ENCODE measurements at places on chromosomes 6 and 20.

DNA sequence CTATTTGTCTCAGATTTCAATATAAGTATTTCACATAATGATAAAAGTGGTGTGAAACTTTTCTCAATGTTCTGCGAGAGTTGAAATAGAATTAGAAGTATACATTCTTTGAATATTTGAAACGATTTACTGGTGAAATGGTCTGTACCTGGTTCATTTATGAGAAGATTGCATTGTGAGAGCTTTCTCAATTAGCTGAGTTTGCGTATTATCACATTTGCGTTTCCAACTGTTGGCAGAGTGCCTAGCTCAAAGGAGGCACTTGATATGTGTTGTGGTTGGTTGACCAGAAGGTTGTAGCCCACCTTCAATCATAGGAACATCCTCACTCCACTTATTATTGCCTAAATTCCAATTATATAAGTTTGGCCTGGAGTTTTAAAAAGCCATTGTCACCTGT, 58.8 kb upstream of the EXOC2 start:
- DNase-seq = no peak

- peak; percentile 62 for DNase-seq
Observed at GRCh38 chr20:57065646-57066045, 200.8 kb downstream of the BMP7 start.

GRCh38 chr6:104682722-104683643, 176.7 kb downstream of the HACE1 start:
- DNase-seq = peak; percentile 18

GRCh38 chr6:72621291-72622093, at the start of gene KCNQ5:
TSS of gene KCNQ5 (plus strand) at chr6:72622064.
- DNase-seq = no peak

DNA sequence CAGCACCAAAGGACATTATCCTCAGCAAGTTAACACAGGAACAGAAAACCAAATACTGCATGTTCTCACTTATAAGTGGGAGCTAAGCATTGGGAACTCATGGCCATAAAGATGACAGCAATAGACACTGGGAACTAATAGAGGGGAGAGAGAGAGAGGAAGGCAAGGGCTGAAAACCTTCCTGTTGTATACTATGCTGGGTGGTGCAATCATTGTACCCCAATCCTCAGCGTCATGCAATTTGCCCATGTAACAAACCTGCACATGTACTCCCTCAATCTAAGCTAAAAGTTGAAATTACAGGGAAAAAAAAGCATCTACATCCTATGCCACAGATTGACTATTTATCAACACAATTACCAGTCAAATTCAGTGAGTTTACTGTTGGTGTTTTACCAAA, 20.0 kb upstream of the VNN1 start:
- DNase-seq = no peak

- DNase-seq = no peak
Observed at GRCh38 chr6:167162591-167162990, 4.8 kb upstream of the GPR31 start.

- no peak for DNase-seq
Observed at GRCh38 chr20:36491901-36492617, 49.3 kb upstream of the MYL9 start.

DNA sequence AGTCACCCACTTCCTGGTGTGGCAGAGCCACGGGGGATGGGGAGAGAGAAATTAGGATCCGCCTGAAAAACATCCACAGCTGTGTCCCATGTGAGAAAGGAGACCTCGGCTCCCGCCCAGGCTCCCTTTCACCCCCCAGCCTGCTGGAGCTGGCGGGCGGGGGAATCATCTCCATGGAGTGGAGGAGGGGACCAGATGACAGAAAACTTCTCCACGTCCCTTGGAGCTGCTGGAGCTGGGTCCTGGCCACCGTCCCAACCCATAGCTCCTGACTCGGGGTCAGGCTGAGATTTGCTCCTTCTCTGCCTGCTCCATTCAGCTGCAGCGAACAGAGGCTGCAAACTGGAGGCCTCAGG, 113.8 kb downstream of the CEBPB start:
- DNase-seq = peak; percentile 72
